ENCODE measurements at places on chromosomes 5 and 9.

- no peak for DNase-seq
Measured at GRCh38 chr5:85452322-85453025, 1067.8 kb upstream of the EDIL3 start.

GRCh38 chr9:89538871-89539270, 41.0 kb upstream of the SEMA4D start:
- DNase-seq: no peak

GRCh38 chr9:90841213-90841612, 39.6 kb downstream of the SYK start:
- DNase-seq: no peak

- peak; percentile 91 for DNase-seq
Measured at GRCh38 chr5:75236322-75237316, at the start of gene ANKRD31. Gene ANKRD31, minus strand, starts transcription at chr5:75236878. Its CDS starts 192 bp downstream, at chr5:75236686.

- DNase-seq: no peak
Measured at GRCh38 chr5:71652803-71653543, 65.8 kb downstream of the MCCC2 start.

GRCh38 chr9:136051837-136052471, 43.1 kb downstream of the NACC2 start:
- DNase-seq: no peak

- DNase-seq: no peak
Measured at GRCh38 chr5:10747678-10748622, 13.1 kb downstream of the DAP start.

- DNase-seq: no peak
Measured at GRCh38 chr9:87441251-87441650, 56.4 kb upstream of the DAPK1 start.

GRCh38 chr5:18675041-18675440, 1040.8 kb downstream of the TAF11L14 start:
- DNase-seq: no peak

DNA sequence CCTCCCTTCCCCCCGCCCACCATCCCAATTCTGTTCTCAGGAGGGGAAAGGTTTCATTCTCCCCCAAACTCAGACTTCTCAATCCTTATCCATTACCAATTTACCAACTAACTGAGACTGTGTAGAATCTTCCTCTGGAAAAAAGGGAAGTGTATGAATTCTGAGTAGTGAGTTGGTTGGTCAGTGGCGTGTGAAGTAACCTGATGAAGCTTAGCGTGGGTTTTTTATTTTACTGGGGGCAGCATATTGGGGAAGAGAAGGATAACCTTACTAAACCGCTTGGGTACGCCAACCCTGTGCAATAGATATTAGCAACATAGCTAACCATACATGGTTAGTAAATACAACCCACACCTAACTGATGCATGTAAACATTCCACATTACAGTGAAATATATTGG, 1.1 kb upstream of the DNAJC21 start:
- DNase-seq: no peak

DNA sequence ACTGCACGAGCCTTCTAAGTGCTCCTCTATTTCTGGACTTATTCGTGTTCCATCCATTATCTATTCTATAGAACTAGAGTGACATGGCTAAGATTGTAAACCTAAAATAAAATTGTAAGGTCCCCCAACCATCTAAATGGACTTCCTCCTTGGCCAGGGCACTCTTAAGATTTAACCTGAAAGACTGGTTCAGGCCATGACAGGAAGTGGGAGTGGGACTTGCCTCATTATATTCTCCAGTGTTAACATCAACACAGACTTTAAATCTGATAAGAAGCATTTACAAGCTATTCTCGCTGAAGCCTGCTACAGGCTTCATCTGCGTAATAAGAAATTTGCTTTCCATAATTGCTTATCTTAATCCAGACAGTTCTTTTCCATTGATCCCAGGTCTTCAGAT, 117.0 kb downstream of the SSBP2 start:
- no peak for DNase-seq

- DNase-seq: no peak
Measured at GRCh38 chr9:41229408-41230401, 40.6 kb upstream of the ZNG1F start.

DNA sequence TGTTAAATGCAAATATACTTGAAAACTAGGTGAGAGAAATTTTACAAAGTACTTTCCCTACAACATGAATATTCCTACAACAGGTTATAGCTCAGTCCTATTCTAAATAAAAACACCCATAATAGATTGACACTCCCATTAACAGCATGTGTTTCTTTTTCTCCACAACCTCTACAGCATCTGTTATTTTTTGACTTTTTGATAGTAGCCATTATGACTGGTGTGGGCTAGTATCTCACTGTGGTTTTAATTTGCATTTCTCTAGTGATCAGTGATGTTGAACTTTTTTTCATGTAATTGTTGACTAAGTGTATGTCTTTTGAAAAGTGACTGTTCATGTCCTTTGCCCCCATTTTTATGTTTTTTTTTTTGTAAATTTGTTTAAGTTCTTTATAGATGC, 1506.1 kb upstream of the CDH9 start:
- DNase-seq: no peak

DNA sequence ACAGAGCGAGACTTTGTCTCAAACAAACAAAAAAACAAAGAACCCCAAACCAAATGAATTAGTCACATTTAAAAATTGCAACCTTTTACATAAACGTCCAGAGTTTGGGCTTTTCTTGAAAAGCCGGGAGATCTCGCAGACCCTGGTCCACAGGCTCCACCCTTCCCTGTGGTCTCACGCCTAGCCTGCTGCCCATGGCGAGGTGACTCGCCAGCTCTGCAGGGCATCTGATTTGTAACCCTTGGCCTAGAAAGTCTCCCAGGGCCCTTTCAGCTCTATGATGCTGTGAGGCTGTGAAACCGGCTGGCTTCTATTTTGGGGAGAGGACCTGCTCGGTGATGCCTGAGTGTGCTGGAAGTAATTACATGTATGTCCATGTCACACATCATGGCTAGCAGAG, 44.7 kb upstream of the PHYKPL start:
- DNase-seq: no peak

GRCh38 chr5:147628058-147628895, 118.4 kb upstream of the DPYSL3 start:
- DNase-seq: peak; percentile 47

DNA sequence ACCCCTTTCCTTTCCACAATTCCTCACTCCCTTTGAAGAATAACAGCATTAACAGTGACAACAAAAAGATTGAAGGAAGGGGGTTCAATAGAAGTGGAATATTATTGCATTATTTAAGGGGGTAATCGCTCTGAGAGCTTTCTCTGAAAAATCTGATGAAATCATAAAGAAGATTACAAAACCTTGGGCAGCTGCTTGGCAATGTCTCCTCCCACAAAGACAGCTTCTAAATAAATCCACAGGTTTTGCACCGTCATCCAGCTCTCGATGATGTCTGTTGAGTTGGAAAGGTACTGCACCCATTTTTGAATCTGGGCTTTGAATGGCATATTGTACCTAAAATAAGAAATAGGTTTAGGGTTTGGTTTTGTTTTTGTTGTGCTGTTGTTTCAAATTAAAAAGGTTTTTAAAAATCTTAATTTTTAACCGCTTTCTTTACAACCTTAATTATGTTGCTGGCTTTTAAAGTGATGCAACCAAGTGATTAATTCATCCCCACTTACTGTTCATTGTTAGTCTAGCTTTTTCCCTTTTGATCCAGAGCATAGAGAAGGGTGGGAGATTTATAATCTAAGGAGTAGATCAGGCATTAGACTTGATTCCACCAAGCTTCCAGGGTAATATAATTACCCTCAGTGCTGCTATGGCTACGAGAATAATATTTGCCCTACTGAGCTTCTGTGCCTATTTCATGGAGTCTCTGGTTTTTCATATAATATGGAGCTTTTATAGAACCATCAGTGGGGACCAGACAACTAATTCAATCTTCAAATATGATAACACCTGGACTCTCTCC, 85.0 kb downstream of the DNAH5 start:
- no peak for DNase-seq

GRCh38 chr5:169875091-169875728, 105.1 kb downstream of the INSYN2B start:
- no peak for DNase-seq

DNA sequence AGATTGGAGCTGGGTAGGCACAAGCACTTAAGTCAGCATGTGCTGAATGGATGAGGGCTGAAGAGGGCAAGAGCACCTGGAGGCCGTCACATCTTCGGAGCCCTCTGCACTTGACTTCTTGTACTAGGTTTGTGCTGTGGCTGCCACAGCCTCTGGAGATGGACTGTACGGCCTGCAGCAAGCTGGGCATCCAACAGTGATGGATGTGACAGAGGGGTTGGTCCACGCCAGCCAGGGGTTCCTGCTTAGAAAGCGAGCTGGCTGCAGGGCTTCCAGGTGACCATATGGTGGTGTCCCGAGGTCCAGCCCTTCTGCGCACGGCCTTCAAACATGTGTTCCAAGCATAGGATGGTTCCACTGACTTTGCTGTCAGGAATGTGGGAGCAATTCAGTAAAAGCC, 65.1 kb upstream of the PHYKPL start:
- DNase-seq: no peak

DNA sequence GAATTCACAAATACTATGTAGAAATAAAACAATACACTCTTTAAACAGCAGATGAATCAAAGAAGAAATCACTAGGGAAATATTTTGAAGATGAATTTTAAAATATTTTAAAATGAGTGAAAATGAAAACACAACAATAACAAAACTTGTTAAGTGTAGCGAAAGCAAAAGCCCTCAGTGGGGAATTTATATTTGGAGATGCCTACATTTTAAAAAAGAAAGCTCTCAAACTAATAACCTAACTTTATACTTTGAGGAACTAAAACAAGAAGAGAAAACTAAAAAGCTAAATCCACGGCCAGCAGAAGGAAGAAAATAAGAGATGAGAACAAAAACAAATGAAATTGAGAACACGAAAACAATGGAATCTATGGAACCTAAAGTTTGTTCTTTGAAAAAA, 22.7 kb downstream of the SPDL1 start:
- no peak for DNase-seq
